ENCODE measurements at places on chromosomes 5 and 9.

- no peak for DNase-seq
These were observed 13.2 kb upstream of the ICE1 start for GRCh38 chr5:5409151-5409810.

DNA sequence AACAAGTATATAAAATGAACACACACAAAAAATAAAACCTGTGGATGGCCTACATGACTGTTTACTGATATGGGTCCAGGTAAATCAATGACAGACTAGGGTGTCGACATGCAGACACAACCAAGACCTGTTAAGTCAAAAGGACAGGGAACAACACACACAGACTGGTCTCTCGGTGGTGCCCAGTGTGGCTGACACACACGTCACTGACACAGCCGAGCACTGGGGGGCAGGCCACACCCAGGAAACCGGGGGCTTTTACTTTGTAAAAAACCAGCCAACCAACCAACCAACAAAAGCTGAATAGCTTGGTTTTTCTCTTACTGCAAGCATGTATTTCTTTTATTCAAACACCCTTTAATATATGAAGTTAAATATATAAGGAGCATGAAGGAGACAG is 5.0 kb downstream of the FAM163B start:
- no peak for DNase-seq

DNA sequence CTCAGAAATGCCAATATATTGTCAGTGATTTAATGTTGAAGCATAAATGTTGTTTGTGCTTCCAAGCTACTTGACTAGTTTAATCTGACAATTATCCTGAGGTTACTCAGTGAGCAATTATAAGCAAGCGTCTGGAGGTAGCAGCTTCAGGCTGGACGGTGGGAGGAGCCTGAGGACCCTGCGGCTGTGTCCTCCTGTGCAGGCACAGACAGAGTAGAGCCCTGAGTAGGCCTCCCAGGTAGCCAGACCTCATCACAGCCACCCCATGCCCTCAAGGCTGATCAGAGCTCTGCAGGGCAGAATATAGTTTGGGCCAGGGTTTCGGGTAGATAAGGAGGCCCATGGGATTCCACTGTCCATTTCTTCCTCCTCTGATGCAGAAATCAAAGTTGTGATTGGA is 153.6 kb downstream of the DRD1 start:
- DNase-seq, result no peak

GRCh38 chr5:33403187-33403586 is 37.6 kb upstream of the TARS1 start:
- no peak for DNase-seq

DNA sequence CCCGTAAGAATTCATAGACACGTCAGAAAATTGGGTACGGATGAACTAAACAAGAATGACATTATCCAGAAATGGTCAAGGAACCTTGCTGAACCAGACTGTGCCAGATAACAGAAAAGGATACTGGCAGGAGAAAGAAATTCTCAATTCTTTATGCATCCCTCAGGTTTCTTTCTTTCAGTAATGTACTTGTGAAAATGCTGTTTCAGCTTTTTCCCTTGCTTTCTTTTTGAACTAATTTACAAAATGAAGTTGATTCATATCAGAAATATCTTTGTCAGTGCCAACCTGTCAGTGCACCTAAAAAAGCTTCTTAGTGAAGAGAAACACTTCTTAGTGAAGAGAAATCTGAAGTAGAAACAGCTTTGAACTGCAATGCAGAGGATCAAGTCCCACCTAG is 643.6 kb upstream of the RORB start:
- no peak for DNase-seq

DNA sequence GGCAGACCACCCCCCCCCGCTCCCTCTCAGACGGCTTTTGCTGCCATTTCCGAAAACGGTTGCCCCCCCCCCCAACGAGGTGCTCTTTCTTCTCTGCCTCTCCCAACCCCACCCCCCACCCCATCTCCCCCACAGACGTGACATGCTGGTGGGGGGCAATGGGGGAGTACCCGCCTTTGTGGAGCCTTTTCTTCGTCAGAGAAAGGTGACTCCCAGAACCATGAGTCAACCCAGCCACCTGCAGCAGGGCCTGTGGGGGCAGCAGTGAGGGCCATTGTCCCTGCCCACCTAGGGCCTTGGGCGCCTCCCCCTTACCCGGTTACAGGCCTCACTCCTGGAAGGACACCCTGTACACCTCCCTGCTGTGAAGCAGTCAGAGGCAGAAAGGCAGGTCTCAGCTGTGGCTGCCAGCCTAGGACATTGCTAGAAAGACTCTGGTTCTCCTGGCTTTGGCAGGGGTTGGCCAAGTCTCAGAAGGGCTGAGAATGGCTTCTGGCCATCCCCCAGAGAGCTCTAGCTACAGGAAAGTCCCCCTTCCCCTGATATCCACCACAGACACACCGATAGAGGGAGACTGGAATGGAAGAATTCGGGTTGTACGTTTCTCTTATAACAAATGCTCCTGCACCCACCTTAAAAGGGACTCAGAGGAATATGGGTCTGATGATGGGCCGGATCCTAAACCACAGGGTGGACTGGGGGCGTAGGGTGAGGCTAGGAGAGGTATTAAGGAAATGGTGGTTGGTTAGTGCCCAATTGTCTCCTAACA is 2.2 kb downstream of the DNAJB5 start:
- DNase-seq, result peak; percentile 84

DNA sequence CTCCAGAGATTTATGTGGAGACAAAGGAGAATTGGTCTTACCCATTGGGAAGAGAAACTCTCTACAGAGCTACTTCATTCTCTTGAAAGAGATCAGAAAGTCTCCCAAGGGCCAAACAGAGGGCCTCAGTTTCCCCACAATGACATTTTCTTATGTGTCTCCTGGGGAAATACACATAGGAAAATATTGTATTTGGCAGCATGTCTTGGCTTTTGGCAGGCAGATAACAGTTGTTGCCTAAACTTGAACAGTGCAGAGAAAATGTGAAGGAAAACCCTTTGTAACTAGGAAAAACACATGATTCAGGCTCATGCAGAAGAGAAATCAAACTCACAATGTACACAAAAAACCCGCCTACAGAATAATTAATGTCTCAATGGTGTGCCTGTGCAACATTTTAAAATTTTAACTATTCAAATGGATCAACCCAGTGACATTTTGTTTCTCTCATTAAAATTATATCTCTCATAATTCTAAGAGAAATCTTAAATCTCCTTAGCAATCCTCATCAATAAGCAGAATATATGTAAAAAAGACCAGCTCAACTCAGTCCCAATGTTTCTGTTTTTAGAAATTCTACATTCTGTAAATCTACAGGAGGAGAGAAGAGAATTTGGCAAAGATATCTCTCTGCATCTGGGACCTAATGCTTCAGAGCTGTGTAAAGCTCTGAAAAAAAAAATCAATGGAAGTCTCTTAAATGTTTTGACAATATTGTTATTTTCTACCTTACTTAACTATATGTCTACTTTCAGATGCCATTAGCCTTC is 205.1 kb downstream of the ADAMTSL1 start:
- no peak for DNase-seq

DNA sequence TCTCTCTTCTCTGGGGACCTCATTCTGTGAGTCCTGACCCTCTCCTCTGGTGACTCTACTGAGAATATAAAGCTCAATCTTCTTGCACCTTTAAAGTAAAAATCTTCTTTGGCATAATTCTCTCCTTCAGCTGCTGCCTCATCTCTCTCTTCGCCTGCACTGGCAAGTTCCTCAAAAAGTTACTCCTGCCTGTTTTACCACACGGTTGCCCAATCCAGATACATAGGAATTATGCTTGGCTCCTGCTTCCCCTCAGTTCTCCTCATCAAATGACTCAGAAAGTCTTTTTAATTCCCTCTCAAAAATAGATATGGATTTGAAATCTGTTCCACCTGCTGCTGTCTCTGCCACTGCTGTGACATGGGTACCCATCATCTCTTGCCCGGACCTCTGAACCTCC is 14.4 kb upstream of the HRCT1 start:
- DNase-seq, result no peak

DNA sequence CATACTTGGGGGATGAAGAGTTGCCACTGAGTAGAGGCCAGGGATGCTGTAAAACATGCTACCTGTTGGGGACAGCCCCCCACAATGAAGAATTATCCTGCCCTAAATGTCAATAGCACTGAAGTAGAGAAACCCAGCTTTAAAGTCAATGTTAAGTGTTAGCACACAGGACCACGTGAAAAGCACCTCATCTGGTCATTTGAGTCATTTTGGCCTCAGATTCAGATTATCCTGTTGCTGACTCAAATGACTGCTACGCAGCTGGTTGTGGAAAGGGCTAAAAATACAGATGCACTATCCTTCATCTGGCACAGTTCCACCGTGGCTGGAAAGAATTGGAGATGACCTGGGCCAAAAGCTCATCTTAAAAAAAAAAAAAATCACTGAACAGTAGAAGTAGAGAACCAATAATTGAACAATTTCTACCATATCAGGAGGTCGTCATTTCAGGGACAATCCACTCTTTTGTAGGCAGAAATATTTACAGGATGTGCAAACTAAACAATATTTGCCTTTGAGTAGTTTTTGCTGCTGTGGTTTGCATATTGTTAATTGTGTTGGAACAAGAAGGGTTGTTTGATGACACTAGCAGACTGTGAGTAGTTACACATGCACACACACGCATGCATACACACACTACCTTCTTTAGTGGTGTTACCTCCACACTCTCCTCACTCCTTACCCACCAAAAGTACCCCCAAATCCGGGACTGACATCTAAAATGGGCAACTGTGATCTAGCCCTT is 195.3 kb upstream of the KLF9 start:
- no peak for DNase-seq

DNA sequence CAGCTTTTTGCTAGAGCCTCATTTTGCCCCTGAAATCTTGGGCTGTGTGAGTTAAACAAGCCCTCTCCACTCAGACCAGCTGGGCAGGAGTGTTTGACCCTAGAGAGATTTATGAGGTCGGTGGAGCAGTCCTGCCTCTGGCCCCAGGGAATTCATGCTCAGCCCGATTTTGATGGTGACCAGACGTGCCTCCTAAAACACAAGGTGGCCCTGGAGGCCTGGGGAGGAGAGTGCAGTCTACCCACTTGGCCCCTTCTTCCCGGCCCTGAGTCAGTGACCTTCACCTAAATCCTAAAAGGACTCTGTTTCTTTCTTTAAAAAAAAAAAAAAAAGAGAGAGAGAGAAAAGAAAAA is 86.6 kb upstream of the SAP30L start:
- DNase-seq, result no peak

GRCh38 chr5:106766916-106767315 is 903.8 kb downstream of the EFNA5 start:
- no peak for DNase-seq

DNA sequence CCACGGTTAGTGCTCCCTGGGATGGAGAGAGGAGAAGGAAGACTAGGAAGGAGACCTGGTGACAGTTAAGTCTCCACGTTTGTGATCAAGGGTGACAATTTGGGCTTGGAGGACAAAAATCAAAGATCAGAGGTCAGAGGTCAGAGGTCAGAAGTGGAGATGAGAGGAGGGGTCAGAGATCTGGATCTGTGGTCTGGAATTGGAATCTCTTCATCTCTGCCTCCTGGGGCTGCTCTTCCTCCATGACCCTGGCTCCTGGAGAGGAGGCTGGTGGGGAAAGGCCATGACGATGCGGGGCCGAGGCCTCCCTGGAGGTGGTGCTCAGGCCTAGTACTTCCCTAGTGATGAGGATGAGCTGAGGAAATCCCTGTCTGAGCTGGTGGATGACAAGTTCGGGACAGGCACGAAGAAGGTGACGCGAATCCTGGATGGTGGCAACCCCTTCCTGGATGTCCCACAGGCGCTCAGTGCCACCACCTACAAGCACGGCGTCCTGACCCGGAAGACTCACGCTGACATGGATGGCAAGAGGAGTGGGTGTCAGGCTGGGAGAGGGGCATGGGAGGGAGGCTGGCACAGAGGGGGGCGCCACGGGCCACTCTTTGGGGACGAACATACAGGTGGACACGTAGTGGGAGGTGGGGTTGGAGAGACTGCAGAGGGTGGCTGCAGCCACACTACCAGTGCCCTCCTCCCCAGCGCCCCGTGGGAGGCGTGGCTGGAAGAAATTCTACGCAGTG is 41.0 kb downstream of the PSD2 start:
- DNase-seq, result no peak

DNA sequence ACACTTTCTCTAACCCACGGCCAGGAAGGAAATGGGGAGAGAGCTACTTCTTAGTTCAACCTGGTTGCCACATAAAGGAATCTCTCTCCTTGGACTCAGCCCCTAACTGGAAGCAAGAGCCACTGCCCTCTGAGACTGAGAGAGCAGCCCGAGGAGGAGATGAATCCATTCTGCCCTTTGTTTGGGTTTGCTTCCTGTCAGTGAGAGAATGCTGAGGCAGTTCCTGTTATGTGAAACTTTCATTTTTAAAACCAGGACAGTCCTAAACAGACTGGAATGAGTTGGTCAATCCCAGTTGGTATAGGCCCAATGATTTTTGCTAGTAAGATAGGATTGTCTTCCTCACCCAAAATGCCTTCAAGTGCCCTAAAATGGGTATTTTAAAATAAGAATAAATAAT is 205.1 kb downstream of the NTRK2 start:
- DNase-seq, result no peak

GRCh38 chr9:73206851-73207250 is 55.2 kb downstream of the ANXA1 start:
- no peak for DNase-seq

DNA sequence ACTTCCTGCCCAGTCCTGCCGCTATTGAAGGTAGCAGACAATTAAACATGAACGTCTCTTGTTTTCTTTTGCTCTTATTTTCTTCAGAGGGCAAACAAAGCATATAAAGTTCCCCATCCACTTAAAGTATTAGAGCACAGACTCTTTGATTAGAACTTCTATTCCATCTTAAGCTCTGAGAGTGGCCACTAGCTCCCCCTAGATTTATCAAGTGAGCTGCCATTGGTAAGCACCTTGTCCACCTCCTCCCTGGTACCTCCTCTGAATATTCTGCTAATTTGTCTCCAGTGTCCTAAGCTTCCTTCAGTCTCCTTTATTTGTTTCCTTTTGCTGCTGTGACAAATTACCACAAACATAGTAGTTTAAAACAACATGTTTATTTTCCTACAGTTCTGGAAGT is 264.3 kb upstream of the KCNN2 start:
- no peak for DNase-seq

DNA sequence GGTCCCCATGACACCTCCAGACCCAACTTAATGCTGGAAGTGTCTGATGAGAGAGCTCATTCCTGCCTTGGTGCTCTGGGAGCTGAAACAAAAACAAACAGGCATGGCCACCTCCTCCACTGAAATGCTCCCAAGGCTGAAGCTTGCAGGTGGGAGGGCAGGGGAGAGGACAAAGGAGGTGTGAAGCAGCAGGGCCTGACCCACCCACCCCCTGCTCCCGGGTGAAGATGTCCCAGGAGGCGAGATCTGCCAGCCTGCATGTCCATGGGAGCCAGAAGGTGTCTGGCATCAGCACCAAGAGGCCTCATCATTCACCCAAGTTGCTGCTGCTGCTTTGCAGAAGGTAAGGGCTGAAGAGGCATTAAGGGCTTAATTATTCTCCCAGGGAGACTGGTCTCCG is 4.2 kb upstream of the CCIN start:
- no peak for DNase-seq

- DNase-seq, result no peak
These were observed 207.5 kb upstream of the IRX2 start for GRCh38 chr5:2958976-2959375.

Measured in vagina (tissue), 2 donors.